NCI-H1105 (cell line): ENCODE measurements at places on chromosomes 1 and 21.
A peak's percentile ranks its signal among the peaks of the same experiment; 100 is the strongest.

DNA sequence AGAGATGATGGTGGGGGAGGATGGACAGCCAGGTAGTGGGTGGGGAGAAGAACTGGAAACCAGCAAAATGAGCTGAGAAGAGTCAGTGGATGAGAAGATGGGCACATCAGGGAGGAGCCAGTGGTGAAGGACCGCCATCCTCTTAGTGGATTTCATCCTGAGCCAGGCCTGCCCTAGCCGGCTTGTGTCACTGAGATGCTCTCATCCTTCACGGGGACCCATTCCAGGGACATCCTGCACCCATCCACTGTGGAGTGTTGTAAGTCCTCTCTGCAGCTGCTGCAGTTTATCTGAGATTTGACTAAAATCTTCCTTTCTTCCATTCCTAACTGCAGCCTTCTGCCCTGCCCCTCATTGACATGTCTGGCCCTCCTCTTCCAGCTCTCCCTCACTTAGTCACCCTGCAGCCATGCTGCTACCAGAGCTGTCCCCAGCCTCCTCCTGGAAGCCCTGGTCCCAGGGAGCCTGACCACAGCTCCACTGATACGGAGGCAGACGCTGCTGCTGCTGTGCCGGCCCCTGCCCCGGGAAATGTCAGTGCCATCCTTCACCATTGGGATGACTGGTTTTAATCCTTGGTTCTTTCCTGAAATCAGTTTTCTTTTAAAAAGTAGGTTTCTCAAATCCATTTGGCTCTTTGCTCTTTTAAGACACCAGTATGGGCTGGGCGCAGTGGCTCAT is 33.2 kb downstream of the STUM start:
- no peak for DNase-seq

DNA sequence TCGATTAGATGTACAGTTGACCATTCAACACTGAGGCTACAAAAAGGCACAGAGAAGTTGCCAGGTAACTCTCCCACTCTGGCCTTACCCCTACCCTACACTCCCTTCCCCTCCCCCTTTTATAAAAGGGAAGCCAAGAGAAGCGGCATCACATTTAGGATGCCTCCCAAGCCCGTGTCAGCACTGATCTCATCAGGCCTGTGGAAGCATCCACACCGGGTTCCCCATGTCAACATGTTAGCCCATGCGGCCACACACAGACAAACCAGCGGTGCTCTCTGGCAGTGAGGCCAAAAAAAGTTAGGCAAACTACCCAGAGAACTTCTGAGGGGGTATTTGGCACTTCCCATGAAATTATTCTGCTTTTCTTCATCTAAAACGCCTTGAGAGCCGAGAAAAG is 29.9 kb downstream of the BCAR3 start:
- DNase-seq = no peak

DNA sequence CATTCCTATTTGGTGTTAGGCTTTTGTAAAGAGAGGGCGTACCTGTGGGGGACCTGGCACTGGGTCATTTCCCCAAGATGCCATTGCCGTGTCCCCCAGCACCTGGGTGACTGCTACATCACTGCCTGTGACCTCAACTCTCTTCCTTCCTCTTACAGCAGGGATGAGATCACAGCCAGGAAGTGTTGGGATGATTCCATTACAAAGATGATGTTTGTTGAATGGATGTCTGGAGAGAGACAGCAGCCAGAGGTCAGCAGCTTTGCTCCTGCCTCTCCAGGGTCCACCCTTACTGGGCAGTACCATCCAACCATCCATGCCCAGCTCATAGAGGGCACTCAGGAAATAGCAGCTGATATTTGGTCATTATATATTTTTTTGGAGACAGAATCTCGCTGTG is 35.1 kb downstream of the TMEM51 start:
- no peak for DNase-seq

DNA sequence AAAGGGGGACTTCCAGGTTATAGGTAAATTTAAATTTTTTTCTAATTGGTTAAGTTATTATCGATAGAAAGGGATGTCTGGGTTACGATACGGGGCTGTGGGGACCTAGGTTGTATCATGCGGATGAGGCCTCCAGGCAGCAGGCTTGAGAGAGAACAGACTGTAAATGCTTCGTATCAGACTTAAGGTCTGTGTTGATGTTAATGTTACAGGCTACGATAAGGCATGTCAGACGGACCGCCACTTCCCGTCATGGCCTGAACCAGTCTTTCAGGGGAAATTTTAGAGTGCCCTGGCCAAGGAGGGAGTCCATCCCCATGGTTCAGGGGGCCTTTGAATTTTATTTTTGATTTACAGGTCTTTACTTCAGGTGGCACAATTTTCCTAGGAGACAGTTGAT is 16.7 kb downstream of the ABCG1 start:
- no peak for DNase-seq

DNA sequence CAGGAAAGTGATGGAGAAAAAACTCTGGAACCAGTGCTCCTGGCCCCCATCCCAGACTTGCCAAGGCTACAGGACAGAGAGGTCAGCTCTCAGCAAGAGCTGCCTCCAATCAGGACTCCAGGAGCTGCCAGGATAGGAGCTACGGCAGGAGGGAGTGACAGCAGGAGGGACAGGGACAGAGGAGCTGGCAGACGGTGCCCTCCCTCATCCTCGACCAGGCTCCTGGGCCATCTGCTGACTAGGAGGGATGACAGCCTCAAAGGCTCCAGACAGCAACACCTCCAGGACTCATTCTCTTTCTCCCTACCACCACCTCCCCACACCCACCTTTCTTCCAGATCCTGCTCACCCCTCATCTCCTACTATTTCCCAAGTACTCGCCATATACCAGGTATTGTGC is 22.7 kb downstream of the DLGAP3 start:
- DNase-seq = no peak

DNA sequence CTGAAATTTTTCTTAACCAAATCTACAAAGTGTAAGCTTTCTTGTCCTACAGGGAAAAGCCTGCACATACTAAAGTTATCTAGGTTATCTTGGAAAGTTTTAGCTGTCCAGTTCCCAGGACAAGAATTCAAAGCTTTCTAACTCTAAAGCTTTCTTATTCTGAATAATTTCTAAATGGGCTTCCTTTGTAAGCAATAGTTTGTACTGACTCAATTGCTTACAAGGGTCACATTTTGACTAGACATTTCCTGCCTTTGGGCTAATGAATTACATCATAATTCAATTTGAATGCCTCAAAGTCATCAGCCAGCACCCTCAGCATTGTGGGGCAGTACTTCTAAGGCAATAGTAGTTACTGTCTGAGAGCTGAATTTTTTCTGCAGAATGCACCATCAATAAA is 223.0 kb downstream of the LTN1 start:
- no peak for DNase-seq

GRCh38 chr1:181140398-181140797 is 51.9 kb downstream of the IER5 start:
- no peak for DNase-seq

- no peak for DNase-seq
These were observed 44.8 kb downstream of the CASZ1 start for GRCh38 chr1:10751561-10752085.

- DNase-seq = no peak
These were observed 87.4 kb upstream of the NGF start for GRCh38 chr1:115425442-115425841.

- no peak for DNase-seq
These were observed 43.7 kb downstream of the MRPL39 start for GRCh38 chr21:25563361-25564116.

GRCh38 chr1:206911064-206911663 is 10.6 kb downstream of the FCMR start:
- peak; percentile 36 for DNase-seq

GRCh38 chr1:117608115-117608615 is 2.3 kb downstream of the TENT5C start:
- no peak for DNase-seq

GRCh38 chr1:30363031-30363430 is 360.4 kb downstream of the MATN1 start:
- no peak for DNase-seq

- no peak for DNase-seq
These were observed 91.5 kb downstream of the SIPA1L2 start for GRCh38 chr1:232538224-232538942.

- no peak for DNase-seq
These were observed 23.3 kb downstream of the NGF start for GRCh38 chr1:115314765-115315164.

- no peak for DNase-seq
These were observed 75.7 kb downstream of the INTS7 start for GRCh38 chr1:211959680-211960079.

DNA sequence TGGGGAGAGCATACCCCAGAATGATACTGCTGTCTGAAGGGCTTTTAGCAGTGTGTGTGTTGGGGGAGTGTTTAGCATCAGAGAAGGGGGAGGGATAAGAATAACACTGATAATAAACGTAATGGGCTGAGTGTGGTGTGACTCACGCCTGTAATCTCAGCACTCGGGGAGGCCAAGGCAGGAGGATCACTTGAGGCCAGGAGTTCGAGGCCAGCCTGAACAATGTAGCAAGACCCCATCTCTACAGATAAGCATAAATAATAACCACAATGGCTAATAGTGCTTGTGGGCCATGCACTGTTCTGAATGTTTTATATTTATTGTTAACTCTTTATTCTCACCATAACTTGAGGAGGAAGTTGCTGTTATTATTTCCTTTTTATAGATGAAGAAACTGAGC is 2.6 kb upstream of the LEFTY2 start:
- DNase-seq = no peak

GRCh38 chr21:42317341-42317741 is 2.1 kb upstream of the TFF3 start:
- no peak for DNase-seq

- no peak for DNase-seq
These were observed 9.9 kb upstream of the DISC1 start for GRCh38 chr1:231616667-231617066.

GRCh38 chr1:67336157-67336556 is 28.5 kb downstream of the IL12RB2 start:
- DNase-seq = no peak

- DNase-seq = no peak
These were observed 261.6 kb downstream of the PLPP3 start for GRCh38 chr1:56317722-56318121.

GRCh38 chr1:226737819-226738420 is 1.2 kb downstream of the ITPKB start:
- DNase-seq = no peak

- DNase-seq = no peak
These were observed 635.7 kb downstream of the KIF26B start for GRCh38 chr1:245790441-245790840.

DNA sequence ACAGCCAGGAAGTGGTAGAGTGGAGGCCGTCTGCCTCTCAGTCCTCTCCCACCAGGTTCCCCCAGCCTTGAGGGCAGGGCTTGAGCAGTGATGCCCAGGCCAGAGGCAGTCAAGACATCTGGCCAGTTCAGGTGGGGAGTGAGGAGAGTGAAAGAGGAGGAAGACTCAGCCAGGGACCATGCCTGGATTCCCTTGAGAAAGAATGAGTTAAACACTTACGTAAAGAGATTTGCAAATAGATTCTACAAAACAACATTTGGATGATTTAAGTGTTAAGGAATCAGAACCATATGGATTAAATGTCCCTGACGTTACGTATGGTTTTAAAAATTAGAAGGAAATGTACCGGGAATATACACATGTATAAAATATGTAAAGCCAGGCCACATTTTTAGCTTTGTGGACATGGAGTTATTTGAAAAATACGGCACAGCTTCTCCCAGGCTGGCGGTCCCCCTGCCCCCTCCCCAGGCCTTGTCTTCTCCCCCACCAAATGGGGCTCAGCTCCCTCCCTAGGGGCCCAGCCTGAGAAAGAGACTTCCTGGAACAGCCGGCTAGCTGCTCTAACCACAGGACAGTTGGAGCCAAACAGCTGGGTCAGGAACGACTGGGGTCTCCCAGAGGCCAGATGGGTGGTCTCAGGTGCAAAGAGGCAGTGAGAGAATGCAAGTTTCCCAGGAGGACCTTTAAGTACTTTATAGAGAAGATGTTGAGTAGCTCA is 188.3 kb upstream of the EDN2 start:
- no peak for DNase-seq

GRCh38 chr1:62796221-62796620 is 12.3 kb downstream of the ATG4C start:
- no peak for DNase-seq

DNA sequence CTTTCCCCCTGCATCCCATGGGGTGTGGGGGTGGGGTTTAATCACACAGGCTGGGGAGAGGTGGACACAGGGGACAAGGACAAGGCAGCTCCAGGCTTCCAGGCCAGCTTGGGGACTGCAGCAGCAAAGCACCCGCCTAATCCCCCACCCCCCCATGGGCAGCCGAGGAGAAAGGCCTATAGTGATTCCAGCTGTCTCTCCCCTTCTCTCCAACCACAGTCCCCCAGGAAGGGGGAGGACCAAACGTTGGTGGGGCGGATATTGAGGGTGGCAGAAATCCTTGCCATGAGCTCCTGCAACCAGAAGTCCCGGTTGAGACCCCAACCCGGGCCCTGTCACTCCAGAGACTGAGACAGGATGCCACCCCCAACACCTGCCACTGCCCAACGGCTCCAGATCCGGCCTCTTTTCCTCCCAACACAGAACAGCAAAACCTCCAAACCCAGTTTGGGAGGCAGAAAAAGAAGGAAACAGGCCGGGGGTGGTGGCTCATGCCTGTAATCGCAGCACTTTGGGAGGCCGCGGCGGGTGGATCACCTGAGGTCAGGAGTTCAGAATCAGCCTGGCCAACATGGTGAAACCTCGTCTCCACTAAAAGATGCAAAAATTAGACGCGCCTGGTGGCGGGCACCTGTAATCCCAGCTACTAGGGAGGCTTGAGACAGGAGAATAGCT is 1.7 kb downstream of the EPHA2 start:
- DNase-seq = no peak

DNA sequence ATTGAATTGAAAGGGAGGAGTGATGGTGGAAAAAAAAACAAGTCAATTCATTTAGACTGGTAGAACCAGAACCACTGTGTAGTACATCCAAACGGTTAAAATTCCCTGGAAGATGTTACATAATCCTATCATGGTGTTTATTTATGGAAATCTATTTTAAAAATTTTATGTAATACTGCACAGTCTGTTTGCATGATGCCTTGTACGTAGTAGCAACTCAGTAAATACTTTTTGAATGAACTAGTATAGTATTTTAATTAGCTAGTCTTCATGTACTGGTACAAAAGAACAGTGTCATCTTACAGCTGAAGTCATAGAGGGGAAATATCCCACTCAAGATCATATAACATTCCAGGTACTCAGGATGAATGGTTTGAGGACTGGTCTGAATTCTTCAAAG is 27.0 kb upstream of the IER5 start:
- no peak for DNase-seq

- no peak for DNase-seq
These were observed at the start of gene SLAMF8 for GRCh38 chr1:159826441-159827101. Gene SLAMF8 (plus strand): TSS chr1:159826873. CDS start chr1:159826899, 26 bp downstream.
